Astrocyte of the spinal cord (primary cell): ENCODE measurements at places on chromosomes 3 and 15.

DNA sequence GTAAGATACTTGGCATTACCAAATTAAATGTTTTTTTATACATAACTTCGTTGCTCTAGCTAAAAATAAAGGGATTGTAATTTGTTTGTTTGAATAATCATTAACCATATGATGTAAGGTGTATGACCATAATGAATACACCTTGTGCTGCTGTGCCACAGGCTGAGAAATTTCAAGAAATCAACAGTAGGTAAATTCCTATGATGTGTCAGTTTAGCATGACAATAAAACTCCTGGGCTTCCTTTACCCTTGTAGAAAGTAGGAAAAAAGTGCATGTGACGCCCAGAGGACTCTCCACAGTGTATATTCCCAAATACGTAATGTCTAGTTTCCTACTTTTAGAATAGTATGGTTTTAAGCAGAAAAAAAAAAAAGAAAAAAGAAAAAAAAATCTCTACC lies 208.1 kb downstream of the SATB1 start:
- DNase-seq, result no peak

DNA sequence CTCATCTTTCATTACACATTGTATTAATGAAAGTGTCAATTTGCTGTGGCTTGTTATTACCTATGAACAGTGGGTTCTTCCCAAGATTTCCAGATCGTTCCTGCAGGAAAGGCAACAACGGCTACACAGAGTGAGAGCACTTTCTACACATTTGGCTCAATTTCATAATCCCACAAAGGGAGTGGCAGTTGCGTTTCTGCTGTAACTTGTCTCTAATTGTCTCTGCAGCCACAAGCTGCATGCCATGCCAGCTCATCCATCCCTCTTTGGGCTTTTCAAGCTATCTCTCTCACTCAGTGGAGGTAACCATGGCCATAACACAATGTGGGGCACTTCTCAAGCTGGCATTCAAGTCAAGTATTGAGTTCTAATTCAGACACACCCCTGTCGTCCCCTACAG lies 27.7 kb upstream of the CPNE4 start:
- DNase-seq, result no peak

- DNase-seq, result no peak
Measured at GRCh38 chr3:120756061-120756460, 13.5 kb downstream of the GTF2E1 start.

DNA sequence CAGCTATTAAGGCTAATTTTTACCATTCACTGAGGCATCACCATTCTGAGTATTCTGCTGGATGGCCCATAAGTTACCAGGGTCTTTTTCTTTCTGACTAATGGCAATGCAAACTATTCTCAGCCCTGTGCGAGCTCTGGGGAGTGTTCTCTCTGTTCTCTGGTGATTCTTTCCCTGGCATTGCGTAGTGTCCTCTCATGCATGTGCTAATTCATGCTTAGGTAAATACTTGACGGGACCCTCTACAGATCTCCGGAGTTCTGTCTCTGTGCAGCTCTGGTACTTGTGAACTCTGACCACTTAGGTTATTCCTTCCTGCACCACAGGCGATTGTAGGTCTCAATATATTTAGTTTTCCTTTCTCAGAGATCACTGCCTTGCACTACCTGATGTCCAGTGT lies 34.8 kb downstream of the UBE2E1 start:
- DNase-seq, result no peak

DNA sequence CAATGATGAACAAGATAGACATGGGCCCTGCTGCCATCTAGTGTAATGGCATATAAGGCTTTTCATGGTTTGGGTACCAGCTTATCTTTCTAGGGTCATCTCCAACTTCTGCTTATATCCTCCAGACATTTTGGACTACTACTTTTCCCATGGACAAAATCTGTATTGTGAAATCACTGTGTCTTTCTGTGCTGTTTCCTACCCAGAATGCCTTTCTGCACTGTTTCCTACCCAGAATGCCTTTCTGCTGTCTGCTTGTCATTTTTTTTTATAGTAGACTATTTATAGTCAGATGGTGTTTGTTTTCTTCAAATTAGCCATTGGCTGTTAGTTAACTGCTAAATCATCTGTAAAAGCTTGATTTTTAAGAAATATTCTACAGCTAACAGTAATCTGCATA lies 20.1 kb downstream of the VPS8 start:
- no peak for DNase-seq

DNA sequence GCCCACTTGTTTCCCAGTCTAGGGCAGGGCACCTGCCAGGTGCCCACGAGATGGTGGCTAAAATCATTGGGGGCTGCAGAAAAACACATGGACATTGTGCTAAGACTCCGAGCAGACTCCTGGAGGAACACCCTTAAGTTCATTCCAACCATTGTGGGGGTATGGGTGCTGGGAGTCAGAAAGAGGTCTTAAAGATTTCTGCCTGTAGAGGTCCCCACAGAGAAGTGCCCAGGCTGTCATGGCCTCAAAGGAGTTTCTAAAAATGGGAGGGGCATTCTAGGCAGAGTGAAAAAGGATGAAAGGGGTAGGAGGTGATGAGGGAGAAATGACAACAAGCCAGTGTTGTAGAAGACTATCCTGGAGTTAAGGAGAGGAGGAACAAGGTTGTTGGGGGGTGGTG lies 17.1 kb downstream of the RBP1 start:
- DNase-seq, result no peak

DNA sequence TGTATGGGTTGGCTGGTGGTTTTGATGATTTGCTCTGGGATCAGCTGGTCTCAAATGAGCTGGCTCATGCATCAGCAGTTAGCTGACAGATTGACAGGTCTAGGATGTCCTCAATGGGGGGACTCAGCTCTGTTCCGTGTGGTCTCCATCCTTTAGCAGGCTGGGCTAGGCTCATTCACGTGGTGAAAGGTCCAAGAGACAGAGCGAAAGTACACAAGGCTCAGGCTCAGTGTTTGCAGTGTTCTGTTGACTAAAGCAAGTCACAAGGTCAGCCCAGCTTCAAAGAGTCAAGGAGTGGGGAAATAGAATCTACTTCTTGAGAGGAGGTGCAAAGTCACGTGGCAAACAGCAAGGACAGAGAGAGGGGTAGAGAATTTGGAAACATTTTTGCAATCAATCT lies 126.5 kb upstream of the CMC1 start:
- DNase-seq, result no peak
